Sigmoid colon (tissue), 7 donors: ENCODE measurements at places on chromosomes 12 and 14. TPM values are rescaled to one million over a fixed set of nuclear protein-coding genes. Genes with fewer than 3 reads are reported as not detected.
A peak's percentile ranks its signal among the peaks of the same experiment; 100 is the strongest.

DNA sequence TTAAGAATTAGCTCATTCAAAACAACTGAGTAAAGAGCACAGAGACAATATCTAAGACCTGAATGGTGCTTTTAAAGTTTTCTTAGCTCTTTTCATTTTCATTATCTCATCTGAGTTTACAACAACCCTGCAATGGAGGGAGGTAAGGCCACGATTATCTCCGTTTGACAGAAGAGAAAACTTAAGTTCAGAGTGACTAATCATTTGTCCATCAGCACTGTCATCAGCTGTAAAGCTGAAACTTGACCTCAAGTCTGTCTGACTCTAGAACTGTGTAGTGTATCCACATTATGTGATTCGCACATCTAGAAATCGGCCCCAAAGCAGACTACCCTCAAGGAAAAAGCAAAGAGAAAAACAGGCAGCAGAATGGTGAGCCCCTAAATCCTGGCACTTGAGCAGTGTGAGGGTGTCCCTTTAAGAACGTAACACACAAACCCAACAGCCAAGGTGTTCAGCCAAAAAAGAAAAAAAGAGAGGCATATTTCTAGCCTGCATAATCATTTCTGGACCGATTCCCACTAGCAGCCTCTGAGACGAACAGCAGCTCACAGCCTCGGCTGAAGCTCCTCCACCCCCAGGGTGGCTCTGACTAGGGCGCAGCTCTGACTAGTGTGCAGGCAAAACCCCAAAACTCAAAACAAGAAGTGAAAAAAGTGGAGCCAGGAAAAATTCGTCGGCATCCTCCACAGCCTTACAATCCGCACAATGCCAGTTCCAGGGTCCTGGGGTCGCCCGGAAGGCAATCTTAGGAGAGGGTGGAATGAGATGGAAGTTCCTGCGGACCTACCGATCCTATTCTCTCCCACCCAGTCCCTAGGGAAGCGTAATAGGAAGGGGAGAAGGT, 1.6 kb downstream of the STXBP6 start:
- H3K4me1 ChIP-seq = peaks cover 33% of the 10 kb centered on the region
- peak; percentile 89 for DNase-seq
- no peaks in the 10 kb centered on the region for H3K36me3 ChIP-seq
- H3K27me3 ChIP-seq = no peaks in the 10 kb centered on the region
- H3K27ac ChIP-seq = peak overlapping the region; percentile 90
- peak overlapping the region; percentile 84 for H3K4me3 ChIP-seq

GRCh38 chr14:46686652-46687051, 35.1 kb upstream of the RPL10L start:
- DNase-seq = no peak
- H3K4me3 ChIP-seq = no peak overlapping the region
- no peaks in the 10 kb centered on the region for H3K36me3 ChIP-seq
- H3K27ac ChIP-seq = no peak overlapping the region
- H3K4me1 ChIP-seq = no peaks in the 10 kb centered on the region

GRCh38 chr12:2640281-2640680, 154.5 kb upstream of the FKBP4 start:
- H3K27ac ChIP-seq = peak overlapping the region; percentile 57
- no peaks in the 10 kb centered on the region for H3K36me3 ChIP-seq
- peaks cover 23% of the 10 kb centered on the region for H3K4me1 ChIP-seq
- H3K27me3 ChIP-seq = no peaks in the 10 kb centered on the region
- H3K4me3 ChIP-seq = no peak overlapping the region

DNA sequence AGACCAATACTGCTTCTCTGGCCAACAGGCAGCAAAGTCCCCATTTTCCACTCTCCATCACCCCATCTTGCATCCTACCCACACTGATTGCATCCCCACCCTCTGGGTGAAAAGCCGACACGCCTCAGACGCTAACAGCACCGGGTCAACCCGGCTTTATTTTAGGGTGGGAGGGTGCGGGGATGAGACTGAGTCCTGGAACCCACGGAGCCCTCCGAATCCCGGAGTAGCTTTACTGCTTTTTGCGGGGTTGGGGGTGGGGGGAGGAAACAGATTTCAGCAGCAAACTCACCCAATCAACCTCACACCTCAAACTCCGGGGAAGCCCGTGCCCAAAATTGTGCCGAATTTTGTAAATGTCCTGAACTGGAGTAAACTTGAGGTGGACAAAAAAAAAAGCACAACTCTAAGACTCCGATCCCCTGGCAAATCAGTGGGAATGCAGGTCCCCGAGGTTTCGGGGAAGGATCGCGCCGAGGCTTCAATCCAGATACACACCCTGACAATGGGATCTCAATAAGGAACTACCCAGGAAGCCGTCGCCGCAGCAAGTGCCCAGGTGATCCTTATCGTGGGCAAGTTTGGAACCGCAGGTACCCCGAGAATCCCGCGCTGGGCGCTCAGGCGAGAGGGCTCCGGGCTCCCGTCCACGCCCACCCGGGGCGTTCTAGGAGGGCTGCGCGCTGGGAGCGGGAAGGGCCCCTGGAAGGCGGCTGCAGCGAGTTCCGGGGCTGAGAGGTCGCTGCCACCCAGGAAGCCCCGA, 1.1 kb downstream of the GCH1 start:
- H3K27me3 ChIP-seq = no peaks in the 10 kb centered on the region
- no peaks in the 10 kb centered on the region for H3K4me1 ChIP-seq
- peak overlapping the region; percentile 52 for H3K4me3 ChIP-seq
- peak; percentile 68 for DNase-seq
- H3K27ac ChIP-seq = peak overlapping the region; percentile 72

DNA sequence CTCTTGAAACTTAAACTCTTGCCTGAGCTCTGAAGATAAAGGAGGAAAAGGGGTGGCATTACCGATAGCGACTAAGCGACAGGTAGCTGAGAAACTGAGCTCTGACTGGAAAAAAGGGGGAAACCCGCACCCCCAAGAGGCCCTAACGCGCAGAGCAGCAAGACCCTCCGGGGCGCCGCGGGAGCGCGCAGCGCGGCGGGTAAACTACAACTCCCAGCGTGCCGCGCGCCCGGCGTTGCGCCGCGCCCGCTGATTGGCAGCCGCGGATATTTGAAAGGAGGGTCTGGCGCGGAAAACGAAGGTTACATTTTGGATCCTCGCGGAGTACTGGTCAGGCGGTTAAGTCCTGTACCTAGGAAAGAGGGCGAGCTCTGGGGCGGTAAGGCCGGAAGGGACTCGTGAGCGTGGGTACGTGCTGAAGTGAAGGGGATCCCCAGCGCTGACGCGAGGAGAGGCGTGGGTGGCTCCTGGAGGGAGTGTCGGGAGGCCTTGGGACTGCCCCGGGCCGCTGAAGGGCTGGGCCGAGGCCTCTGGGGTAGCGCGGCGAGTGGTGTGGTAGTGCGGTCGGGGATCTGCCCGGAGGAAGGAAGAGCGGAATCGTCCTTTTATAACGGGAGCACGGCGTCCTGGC, at the start of gene ESPL1:
Gene ESPL1 (plus strand): TSS at position 301 of the 631 bp plus-strand sequence. CDS start 468 bp downstream, outside the sequence.
- DNase-seq = peak; percentile 86
- H3K27ac ChIP-seq = peak within 1 kb of the TSS; percentile 35
- H3K4me3 ChIP-seq = peak within 1 kb of the TSS; percentile 38
- peaks cover 15% of the 10 kb centered on the region for H3K4me1 ChIP-seq
- H3K36me3 ChIP-seq = no peaks in the 10 kb centered on the region

DNA sequence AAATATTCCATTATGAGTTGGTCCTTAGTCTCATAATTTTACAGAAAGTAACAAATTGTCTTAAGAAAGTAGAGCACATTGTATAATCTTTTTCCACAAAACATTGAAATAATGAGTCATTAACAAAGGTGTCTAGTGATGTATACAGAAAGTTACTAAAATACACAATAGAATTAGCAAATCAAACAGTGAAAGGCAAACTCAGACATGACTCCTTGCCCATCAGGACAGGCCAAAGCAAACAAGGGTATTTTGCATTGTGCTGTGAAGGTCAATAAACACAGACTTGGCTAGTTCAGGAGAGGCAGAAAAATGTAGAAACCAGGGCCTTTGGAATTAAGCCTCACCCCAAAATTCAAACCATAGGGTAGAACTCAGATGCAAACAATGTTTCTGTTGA, 37.3 kb downstream of the SIX4 start:
- no peaks in the 10 kb centered on the region for H3K4me1 ChIP-seq
- no peaks in the 10 kb centered on the region for H3K36me3 ChIP-seq

DNA sequence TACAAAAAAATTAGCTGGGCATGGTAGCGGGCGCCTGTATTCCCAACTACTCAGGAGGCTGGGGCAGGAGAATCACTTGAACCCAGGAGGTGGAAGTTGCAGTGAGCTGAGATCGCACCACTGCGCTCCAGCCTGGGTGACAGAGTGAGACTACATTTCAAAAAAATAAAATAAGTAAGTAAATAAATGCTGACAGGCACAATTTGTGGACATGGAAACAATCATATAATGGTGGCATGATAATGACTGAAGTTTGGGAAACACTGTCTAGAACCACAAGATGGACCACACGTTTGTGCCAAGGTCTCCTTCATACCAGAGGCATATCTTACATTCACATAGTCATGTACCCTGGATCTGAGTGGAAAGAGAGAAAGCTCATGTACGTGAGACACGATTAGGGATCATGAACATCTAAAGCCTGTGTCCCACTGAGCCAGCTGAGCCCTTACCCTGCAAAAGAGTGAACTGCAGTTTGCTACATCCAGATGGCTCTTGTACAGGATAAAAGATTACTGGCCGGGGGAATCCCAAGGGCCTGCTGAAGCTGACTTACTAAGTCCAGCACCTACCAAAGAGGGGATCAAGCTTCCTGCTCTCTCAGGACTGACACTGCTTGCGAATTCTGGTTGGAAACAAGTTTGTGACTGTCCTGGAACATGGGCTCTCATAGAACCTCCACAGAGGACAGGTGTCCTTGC, 62.9 kb downstream of the TRAFD1 start:
- peaks cover 7% of the 10 kb centered on the region for H3K4me1 ChIP-seq
- peak; percentile 15 for DNase-seq
- H3K4me3 ChIP-seq = no peak overlapping the region
- H3K27ac ChIP-seq = no peak overlapping the region
- H3K36me3 ChIP-seq = peaks cover 10% of the 10 kb centered on the region

DNA sequence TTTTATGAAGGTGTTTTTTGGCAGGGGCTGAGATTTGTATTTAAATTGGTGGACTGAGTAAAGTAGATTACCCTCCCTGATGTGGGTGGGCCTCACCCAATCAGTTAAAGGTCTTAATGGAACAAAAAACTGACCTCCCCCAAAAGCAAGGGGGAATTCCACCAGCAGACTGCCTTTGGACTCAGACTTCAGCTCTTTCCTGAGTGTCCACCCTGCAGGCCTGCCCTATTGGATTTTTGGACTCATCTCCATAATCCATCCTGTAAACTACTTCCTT, 228.4 kb upstream of the CAND1 start:
- H3K4me3 ChIP-seq = no peak overlapping the region
- H3K4me1 ChIP-seq = peaks cover 67% of the 10 kb centered on the region
- no peak for DNase-seq
- H3K27ac ChIP-seq = peak overlapping the region; percentile 37
- H3K36me3 ChIP-seq = no peaks in the 10 kb centered on the region

DNA sequence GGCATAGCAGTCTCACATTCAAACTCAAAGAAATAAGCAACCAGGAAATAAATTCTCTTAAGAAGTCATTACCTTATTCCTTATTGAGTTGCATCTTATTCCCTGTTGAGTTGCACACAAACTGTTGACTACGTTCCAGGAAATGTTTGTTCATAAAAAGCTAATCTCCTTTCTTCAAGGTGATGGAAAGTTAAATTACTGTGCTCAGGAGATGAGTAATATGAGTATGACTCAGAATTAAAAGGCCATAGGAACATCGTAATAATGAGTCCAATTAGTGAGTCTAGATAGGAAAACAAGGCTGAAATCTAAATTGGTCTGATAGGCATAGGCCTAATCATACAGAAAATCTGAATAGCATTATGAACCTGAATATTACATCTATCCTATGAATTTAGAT, 203.1 kb downstream of the SLC2A13 start:
- no peak overlapping the region for H3K4me3 ChIP-seq
- H3K36me3 ChIP-seq = no peaks in the 10 kb centered on the region
- H3K4me1 ChIP-seq = peaks cover 17% of the 10 kb centered on the region
- DNase-seq = no peak
- H3K27ac ChIP-seq = no peak overlapping the region

- DNase-seq = peak; percentile 76
- no peak overlapping the region for H3K4me3 ChIP-seq
- no peaks in the 10 kb centered on the region for H3K36me3 ChIP-seq
Measured at GRCh38 chr14:61569812-61570548, 125.3 kb upstream of the HIF1A start.

DNA sequence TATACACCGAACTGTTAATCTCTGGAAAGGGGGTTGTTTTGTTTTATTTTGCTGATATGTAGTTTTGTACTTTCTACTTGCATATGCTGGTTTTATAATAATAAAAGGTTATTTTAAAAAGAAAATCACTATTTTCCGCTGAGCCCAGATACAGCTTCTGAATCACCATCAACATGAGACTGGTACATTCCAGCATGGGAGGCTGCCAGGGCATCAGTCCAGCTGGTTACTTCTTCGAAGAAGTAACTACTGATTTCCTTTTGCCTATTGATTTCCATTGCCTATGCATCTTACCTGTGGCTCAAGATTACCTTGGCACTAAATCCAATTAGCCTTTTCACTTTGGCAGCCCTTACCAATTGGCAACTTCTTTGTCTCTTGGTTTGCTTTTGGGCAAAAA, 11.7 kb upstream of the OSBPL8 start:
- no peak overlapping the region for H3K4me3 ChIP-seq
- DNase-seq = no peak
- no peak overlapping the region for H3K27ac ChIP-seq
- no peaks in the 10 kb centered on the region for H3K27me3 ChIP-seq

DNA sequence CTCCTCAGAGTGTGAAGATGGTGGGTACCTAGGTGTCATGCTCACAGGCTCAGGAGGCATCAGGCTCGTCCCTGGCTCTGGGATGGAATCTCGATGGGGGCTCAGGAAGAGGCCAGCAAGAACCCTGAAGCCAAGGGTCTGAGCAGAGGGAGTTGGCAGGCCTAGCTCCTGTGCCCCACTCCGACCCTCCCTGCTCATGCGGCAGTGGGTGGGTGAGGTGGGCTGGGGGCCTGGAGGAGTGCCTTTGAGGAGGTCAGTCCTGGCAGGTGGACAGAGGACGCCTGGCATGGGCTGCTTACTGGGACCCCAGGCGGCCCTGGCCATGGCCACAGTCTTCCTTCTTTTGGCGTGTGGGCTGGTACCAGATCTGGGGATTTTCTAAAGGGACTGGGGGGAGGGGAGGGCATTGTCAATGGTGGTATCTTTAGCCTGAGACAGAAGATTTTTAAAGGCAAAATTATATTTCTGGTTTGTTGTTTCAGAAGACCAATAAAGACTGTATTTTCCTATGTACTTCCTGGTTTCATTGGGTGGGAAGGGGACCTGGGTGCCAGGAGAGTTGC, 16.0 kb downstream of the LRTM2 start:
- no peak overlapping the region for H3K4me3 ChIP-seq
- no peaks in the 10 kb centered on the region for H3K36me3 ChIP-seq
- H3K4me1 ChIP-seq = no peaks in the 10 kb centered on the region
- DNase-seq = peak; percentile 55

Gene EIF2S3B
- 0.55 TPM for polyA plus RNA-seq

Gene SDR9C7
- not detected for polyA plus RNA-seq

Gene CABP1
- 1.6 TPM for polyA plus RNA-seq

Gene DCN
- polyA plus RNA-seq = 180 TPM

Gene CDKN3
- 10.8 TPM for polyA plus RNA-seq

Gene MAP3K9
- 1.6 TPM for polyA plus RNA-seq

Gene WBP11
- 13.2 TPM for polyA plus RNA-seq
